NCI-H510A treated with DMSO at 0.1 percent for 48 hours (cell line): ENCODE measurements at places on chromosomes 2 and 18.

DNA sequence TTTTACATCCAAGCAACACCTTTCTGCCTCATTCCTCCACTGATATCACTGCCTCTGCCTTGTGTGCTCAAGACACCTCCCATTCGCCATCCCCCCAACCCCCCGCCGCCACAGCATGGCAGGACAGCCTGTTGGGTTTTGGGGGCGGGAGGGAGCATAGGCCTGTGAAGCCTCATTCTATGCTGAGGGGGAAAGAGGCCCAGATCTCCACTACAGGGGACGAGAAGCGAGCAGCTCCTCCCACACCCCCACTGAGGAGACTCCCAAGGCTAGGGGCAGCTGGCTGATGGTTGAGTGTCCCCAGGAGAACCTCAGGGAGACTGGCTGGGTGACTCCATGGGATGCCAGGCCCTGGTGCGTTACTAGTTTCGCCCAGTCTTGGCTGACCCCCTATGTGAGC, 214.3 kb upstream of the SIX2 start:
- DNase-seq, result no peak

DNA sequence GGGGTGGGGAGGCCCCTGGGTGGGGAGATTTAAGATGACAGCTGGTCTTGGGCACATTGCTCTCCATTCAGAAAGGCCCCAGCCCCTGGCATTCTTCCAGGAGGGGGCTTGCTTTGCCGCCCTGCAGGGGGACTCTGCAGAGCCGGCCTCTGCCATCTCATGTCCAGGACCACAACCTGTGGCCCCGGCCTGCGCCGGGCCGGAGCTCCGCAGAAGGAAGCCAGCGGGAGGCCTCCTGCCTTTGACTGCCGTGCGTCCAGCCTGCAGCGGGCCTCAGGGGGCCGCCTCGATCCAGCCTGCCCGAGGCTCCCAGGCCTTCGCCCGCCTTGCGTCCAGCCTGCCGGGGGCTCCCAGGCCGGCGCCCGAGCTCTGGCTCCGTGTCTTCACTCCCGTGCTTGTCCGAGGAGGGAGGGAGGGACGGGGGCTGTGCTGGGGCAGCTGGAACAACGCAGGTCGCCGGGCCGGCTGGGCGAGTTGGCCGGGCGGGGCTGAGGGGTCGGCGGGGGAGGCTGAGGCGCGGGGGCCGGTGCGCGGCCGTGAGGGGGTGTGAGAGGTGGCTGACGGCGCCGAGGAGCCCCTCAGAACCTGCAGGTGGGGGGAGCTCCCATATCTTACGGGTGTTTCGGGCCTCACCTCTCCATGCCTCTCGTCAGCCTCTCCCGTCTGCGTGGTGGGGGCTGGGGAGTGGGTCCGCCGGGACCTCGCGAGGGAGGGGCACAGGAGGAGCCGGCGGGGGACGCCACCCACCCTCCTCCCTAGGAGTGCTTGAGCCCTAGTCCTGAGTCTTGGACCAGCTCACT, 20.4 kb downstream of the GPC1 start:
- DNase-seq, result no peak

DNA sequence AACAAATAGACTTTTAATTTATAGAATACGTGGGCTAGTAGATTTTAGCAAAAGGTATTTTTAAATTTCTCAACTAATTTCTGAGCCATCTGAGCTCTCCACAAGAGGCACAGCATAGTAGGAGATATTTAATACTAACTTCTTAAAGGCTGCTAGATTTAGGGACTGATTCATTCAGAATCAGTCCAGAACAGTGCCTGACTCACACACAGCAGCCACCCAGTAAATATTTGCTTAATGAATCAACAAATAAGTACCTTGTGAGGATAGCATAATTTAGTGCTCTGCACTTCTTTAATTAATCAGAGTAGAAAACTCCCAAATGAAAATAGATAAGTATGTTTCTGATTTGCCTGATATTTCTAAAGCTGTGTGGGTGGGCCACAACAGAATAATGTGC, 35.6 kb upstream of the SYT4 start:
- no peak for DNase-seq

DNA sequence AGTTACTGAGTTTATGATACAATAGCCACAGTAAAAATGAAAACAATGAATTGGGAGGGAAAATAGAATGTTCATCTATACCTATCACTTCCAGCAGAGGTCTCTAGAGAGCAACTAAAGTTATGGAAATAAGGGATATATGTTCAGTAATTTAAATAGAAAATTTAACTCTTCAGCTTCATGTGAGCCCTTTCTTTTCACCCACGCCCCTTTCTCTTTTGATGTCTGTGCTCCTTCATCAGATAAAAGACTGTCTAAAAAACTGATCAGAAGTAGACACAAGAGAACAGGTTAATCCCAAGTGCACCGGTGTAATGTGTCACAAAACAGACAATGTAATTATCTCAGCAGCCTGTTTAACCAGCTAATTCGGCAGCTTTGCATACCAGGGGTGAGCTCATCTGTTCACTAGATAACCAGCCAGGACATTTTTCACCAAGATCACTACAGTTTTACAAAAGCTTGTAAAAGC, 238.5 kb upstream of the ERBB4 start:
- DNase-seq, result peak; percentile 70

GRCh38 chr18:22504251-22505030, 86.7 kb upstream of the CTAGE1 start:
- no peak for DNase-seq

GRCh38 chr2:146992057-146992456, 852.8 kb upstream of the ACVR2A start:
- no peak for DNase-seq

GRCh38 chr2:236642125-236642524, 72.5 kb downstream of the ACKR3 start:
- DNase-seq, result no peak

GRCh38 chr18:77896586-77897252, 647.1 kb downstream of the GALR1 start:
- DNase-seq, result no peak

- no peak for DNase-seq
These were observed 27.7 kb upstream of the SMCHD1 start for GRCh38 chr18:2627821-2628276.

DNA sequence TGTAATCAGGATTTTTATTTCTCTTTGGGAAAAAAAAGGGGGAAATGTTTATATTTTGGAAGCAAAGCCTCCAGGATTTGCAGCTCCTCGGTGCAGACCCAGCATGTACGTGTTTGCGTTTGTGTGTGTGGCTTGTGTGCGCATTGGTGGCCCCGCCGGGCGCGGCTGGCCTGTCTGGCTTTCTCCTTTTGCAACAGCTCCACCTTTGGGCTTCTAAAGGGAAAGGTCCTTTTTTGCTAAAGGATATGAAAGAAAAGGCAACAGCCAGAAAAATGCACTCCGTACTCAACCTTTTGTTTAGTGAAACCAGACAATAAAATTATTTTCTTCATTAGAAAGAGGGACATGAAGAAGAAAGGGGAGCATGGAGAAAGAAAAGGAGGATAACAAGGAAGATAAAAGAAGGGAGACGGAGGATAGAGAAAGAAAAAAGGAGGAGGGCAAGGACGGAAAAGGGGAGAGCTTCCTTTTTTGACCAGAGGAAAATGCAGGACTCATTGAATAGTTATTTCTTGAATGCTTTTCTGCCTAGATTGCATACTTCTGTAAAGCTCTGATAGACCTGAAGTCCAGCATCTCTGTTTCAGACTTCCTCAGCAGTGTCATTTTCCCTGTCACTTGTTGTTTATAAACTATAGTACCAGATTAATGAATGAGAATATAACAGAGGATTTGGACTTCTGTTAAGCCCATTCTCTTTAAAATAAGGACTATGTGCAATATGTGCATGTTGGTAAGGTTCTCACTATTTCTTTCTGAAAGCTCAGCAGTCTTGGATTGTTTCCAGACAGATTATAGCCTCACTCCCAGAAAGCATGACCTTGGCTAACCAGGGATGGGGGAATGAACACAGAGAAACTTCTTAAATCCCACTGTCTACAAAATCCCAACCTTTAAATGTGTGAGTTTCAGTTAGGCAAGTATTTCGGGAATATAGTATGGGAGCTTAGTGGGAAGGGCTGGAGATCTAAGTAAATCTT, 563.1 kb upstream of the PIK3C3 start:
- peak; percentile 65 for DNase-seq

GRCh38 chr2:9791711-9792110, 51.6 kb upstream of the TAF1B start:
- DNase-seq, result no peak

GRCh38 chr2:119113489-119113770, 45.1 kb downstream of the C1QL2 start:
- no peak for DNase-seq

DNA sequence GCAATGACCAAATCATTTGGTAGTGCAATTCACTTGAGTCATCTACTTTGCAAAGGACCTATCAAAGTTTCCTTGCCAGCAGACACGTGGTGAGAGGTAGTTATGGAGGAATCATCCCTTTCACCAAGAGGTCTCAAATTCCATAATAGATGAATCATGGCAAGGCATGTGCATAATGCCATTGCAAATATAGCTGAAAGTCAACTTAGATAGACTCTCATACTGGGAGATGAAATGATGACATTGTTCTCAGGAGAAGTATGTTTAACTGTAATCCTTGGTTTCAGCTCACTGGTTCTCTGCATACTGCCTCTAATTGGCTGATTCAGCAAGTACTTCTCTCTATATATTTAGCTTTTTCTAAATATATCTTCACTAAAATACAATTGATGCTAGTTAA, 57.2 kb downstream of the CALCRL start:
- DNase-seq, result no peak

DNA sequence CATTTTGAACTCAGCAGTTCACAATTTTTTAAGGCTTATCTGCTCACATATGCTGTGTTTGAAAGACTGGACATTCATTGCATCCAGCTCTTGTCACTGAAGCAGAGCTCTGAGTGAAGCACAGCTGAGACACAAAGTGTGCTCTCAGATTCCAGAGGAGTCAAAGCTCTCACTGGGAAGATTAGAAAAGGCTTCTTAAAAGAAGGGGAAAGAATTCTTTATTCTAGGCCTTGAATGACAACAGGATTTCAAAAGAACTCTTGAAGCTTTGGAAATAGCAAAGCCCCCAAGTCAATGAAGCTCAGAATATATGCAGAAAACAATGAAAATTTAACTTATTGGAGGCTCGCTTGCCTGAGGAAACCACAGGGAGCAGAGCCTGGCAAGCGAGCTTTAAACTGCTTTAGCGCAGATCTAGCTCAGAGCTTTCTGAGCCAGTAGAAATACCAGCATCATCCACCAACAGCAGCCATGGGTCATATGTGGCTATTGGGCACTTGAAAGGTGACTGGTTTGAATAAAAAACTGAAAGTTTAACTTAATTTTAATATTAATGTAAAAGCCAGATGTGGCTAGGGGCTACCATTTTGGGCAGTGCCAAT, 369.7 kb downstream of the OSR1 start:
- no peak for DNase-seq

DNA sequence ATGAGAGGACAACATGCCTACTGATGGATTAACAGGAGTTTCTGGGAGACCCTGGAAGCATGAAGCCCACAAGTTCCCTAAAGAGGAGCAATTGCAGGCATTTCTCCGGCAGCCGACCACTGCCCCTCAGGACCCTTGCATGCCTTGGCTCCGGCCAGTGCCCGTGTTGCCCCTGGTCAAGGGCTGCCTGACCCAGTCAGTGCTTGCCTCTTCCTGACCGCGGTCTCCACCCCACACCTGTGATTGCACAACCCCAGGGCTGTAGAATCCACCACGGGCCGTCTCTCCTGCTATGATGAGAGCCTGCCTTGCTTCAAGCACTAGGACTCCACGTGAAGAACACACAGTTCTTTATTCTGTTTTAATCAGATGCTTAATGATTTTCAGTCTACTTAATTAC, 127.5 kb downstream of the GLI2 start:
- no peak for DNase-seq

GRCh38 chr18:50446629-50447028, 71.8 kb downstream of the SKA1 start:
- DNase-seq, result no peak

DNA sequence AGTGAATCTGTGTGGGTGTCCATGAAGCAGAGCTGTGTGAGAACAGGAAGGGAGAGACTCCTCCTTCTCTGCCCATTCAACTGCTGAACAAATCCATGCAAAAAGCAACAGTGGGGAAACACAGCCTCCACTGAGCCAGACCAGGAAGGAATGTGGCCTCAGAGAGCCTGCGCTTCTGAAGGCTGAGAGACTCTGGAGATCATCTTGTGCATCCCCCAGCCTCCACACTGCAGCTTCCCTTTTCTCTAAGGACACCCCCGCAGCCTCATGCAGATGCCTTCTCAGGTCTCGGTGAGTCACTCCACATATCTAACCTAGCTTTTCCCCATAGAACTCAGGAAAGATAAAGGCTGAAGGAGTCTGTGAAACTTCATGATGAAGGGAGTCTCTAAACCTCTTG, 402.9 kb downstream of the TNS1 start:
- no peak for DNase-seq

DNA sequence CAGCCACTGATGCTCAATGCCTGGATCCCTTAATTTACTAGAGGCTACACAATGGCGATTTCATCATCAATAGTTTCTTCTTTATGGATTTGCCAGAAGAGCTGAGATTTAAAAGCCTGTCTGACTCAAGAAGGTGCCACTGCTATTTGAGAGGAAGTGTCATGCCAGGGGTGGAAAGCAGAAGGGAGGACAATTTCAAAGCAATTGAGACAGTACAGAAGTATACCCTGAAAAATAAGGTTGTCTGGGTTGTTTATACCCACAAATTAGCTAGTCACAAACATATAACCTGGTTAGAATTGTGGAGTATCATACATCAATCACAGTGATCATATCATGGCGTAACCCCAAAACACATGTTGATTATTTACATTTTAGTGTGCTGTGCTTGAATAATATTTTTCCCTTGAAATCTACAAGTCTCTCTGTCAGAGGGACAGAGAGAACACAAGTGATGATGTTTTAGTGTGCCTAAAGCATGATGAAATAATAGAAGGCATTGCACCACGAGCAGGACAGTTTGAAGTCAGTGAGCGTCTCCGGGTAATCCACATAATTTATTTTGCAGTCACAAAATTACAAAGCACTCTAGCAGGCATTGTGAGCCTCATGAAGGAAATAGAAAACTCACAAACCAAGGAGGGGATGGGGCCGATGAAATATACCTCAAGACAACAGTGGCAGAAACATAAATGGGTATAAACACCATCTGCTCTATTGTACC, 312.2 kb upstream of the SPRED2 start:
- DNase-seq, result no peak

DNA sequence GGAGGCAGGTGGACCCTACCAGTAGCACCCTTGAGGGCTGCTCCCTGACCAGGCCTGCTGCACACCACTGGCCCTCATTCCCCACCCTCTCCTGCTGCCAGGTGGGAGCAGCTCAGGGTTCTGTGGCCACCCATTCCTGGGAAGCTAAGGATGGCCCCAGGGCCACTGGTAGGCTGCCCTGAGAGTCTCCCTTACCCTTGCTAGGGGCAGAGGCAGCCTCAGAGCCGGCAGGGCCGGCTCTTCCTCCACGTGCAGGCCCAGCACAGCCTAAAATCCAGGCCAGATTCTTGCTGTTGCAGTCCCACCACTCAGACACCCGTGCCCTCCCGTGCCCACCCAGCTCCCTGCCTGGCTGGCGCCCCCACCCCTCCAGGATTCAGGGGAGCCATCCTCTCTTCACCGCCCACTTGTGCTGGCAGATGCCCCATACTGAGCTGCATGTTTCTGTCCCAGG, 199.0 kb downstream of the EIPR1 start:
- DNase-seq, result no peak
